ENCODE measurements at places on chromosomes 5 and 9. TPM values are rescaled to one million over a fixed set of nuclear protein-coding genes. Genes with fewer than 3 reads are reported as not detected.
A peak's percentile ranks its signal among the peaks of the same experiment; 100 is the strongest.

- H3K36me3 ChIP-seq = no peaks in the 10 kb centered on the region
- peaks cover 11% of the 10 kb centered on the region for H3K4me1 ChIP-seq
These were observed 42.6 kb downstream of the CSF1R start for GRCh38 chr5:150043657-150044328.

- peak overlapping the region; percentile 83 for H3K27ac ChIP-seq
- no peak for DNase-seq
- peak overlapping the region; percentile 53 for H3K4me3 ChIP-seq
- H3K27me3 ChIP-seq = no peaks in the 10 kb centered on the region
- H3K36me3 ChIP-seq = no peaks in the 10 kb centered on the region
These were observed 494 bp upstream of the STK32A start for GRCh38 chr5:147234239-147234824.

The PTPN3 gene
- total RNA-seq = 3.3 TPM

DNA sequence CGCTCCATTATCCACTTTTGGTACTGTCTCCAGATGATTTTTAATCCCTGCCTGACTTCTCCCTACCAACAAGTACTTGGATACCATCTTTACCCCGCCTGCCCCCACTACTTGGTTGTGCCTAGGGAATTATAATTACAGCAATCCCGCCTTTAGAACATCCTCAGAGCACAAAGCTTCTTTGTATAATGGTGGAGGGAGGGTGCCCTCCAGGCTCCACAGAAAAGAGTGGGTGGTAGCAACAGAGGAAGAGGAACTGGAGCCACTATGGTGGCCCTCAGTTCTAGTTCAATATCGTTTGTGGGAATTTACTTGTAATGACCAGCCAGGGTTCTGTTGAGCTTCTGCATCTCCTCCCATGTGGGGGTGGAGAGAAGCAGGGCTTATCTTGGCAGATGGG, 79.0 kb upstream of the RNF38 start:
- no peak overlapping the region for H3K27ac ChIP-seq
- no peak for DNase-seq
- H3K27me3 ChIP-seq = no peaks in the 10 kb centered on the region
- peaks cover 11% of the 10 kb centered on the region for H3K4me1 ChIP-seq

GRCh38 chr9:75105019-75105540, 16.8 kb downstream of the OSTF1 start:
- no peaks in the 10 kb centered on the region for H3K27me3 ChIP-seq
- H3K27ac ChIP-seq = peak overlapping the region; percentile 40
- no peaks in the 10 kb centered on the region for H3K36me3 ChIP-seq
- H3K4me1 ChIP-seq = no peaks in the 10 kb centered on the region

- no peaks in the 10 kb centered on the region for H3K27me3 ChIP-seq
- H3K4me1 ChIP-seq = peaks cover 21% of the 10 kb centered on the region
- no peak overlapping the region for H3K27ac ChIP-seq
- H3K4me3 ChIP-seq = no peak overlapping the region
These were observed 269.4 kb upstream of the PTGER4 start for GRCh38 chr5:40410231-40410861.

The PGM5 gene
- total RNA-seq = 20.1 TPM

The C7 gene
- total RNA-seq = 96.5 TPM

The PCDHGB4 gene
- 12.0 TPM for total RNA-seq

DNA sequence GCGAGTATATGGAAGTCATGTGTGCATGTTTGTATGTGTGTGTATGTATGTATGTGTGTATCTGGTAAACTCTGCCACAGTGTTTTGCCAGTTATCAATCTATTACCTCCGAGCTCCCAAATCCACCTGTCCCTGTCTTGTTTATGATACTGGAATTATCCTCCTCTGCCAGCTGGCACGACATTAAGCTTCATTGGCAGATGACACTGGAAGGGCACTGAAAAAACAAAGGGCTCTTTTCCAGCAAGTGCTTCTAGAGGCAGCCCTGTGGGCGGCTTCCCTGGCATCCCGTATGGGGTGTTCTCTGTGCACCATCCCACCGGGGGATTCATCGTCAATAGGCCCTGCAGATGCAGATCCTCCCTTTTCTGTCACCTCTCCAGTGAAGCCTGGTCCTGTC, 221.5 kb downstream of the MSX2 start:
- H3K36me3 ChIP-seq = no peaks in the 10 kb centered on the region
- H3K27ac ChIP-seq = no peak overlapping the region
- H3K27me3 ChIP-seq = no peaks in the 10 kb centered on the region
- no peak overlapping the region for H3K4me3 ChIP-seq

- H3K27me3 ChIP-seq = no peaks in the 10 kb centered on the region
- DNase-seq = no peak
- H3K4me1 ChIP-seq = no peaks in the 10 kb centered on the region
These were observed 69.4 kb upstream of the PANK3 start for GRCh38 chr5:168648576-168648975.

The SLC27A6 gene
- total RNA-seq = 19.8 TPM

DNA sequence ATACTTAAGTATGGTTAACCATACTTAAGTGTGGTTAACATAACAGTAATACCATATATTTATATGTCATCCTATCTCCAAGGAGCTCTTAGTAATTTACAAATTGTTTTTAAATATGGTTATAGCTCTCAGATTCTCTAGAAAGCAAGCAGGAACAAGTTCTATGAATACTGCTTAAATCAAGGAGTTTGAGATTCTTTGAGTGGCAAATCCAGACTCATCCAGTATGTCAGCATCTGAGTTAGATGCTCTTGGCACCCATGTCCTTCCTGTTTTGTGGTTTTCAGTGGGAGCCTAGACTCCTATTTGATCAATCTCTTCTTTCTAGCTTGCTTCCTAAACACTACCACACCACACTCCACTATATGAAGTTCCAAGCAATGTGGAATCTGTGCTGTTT, 114.7 kb upstream of the GDNF start:
- no peaks in the 10 kb centered on the region for H3K36me3 ChIP-seq
- no peak for DNase-seq
- H3K27ac ChIP-seq = no peak overlapping the region
- no peaks in the 10 kb centered on the region for H3K4me1 ChIP-seq
- H3K27me3 ChIP-seq = no peaks in the 10 kb centered on the region

GRCh38 chr5:89374144-89374784, 491.3 kb upstream of the MEF2C start:
- no peak for DNase-seq
- H3K36me3 ChIP-seq = no peaks in the 10 kb centered on the region
- no peak overlapping the region for H3K27ac ChIP-seq

The FOXD4L6 gene
- total RNA-seq = not detected

DNA sequence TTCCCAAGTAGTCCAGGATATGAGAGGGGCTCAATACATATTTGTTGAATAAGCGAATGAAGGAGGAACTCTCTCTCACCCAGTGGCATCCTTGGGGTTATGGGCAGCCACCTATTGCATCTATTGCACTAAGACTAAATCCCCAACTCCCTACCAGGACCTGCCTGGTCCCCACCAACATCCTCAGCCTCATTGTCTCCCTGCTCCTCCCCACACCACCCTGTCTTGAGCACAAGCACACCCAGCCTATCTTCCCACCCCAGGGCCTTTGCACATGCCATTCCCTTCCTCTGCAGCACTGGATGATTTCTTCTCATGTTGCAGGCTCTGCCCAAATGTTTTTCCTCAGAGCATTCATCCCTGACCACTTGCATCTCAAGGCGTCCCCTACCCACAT, 133.8 kb downstream of the BARX1 start:
- H3K4me3 ChIP-seq = no peak overlapping the region
- H3K27ac ChIP-seq = no peak overlapping the region
- no peak for DNase-seq
- H3K36me3 ChIP-seq = no peaks in the 10 kb centered on the region

DNA sequence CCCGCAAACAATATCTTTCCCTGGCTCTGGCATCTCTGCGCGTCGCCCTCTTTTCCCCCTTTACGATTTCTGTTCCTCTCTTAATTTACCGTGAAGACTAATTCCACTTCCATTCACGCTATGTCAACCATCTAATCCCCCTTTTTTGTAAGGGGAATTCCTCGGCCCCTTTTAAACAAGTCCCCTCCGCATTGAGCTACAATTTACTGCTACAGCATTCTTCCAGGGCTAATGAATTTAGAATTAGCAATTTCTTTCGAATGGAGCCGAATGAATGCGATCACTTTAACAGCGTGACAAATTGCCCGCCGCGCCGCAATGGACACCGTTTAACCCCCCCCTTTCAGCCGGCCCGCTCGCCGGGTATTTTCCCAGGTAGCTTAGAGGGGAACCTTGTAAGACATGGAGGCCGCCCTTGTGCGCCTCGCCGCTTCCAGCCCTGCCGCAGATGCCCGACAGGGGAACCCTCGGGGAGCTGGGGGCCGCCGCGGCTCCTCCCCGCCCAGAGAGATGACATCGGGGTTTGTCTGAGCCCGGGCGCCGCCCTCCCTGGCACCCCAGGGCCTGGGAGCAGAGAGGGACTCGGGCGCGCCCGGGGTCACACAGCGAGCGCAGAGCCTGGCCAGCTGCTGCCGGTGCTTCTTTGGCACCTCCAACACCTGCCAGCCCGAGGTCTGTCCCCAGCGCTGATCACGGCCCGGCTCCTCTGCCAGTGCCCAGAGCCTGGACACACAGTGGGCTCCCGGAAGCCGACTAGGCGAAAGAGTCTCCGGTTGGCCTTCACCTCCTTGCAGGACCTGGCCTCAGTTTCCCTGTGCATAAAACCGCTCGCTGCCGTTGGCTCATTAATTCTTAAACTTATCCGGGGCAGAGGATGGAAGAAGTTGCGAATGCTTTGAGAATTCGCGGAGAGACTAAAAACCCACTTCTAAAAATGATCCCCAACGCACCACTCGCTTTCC, 1.3 kb downstream of the PRDM12 start:
- H3K36me3 ChIP-seq = no peaks in the 10 kb centered on the region
- peaks cover 6% of the 10 kb centered on the region for H3K27me3 ChIP-seq
- H3K27ac ChIP-seq = no peak overlapping the region
- peaks cover 63% of the 10 kb centered on the region for H3K4me1 ChIP-seq
- DNase-seq = no peak
- H3K4me3 ChIP-seq = no peak overlapping the region

The BARHL1 gene
- total RNA-seq = not detected

The HTR1A gene
- total RNA-seq = not detected

DNA sequence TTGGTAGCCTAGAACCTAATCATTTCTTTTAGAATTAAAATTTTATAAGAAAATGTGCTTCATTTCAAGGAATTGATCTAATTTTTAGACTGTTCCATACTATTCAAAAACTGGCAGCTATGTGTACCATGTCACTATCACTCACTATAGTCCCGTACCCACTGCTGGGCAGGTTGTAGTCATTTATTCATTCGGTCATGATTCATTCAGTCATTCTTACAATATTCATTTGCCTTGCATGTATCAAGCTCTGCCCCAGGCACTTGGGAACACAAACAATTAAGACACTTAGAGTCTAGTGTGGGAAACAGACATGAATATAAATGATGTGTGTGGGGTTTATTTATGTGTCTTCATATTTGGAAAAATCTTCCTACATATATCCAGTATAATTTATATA, 26.4 kb downstream of the TDRD7 start:
- no peak for DNase-seq
- no peaks in the 10 kb centered on the region for H3K36me3 ChIP-seq
- no peak overlapping the region for H3K4me3 ChIP-seq
- no peaks in the 10 kb centered on the region for H3K4me1 ChIP-seq
- no peaks in the 10 kb centered on the region for H3K27me3 ChIP-seq

The EIF4E1B gene
- total RNA-seq = not detected

DNA sequence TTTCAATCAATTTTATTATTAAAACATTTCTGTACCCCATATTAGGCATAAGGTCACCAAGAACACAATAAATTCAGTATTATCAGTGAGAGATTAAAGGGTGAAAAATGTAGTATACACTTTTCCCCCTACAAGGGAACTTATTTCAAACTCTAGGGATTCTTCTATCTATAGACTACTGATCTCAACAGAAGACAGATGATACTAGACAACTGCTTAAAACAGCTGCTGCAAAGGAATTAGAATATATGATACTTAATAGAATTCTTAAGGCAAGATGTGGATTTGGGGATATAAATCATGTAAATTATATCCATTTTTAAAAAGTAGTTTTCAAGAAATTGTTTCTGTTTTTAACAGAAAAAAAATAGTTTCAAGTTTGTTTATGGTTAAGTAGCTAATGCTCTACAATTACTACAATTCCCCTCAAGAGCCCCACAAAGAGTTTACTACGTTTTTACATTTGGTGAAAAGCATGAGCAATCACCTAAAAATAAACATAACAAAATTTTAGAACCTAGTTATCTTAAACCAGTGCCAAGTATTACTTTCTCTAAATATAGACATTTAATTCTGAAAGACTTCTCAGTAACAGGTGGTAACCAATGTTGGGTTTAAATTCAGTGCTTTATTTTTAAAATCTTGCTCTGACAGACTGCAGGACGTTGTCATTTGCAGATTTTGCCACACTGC, 6.0 kb downstream of the KIF24 start:
- no peak for DNase-seq
- H3K4me3 ChIP-seq = no peak overlapping the region
- H3K4me1 ChIP-seq = peaks cover under 1% of the 10 kb centered on the region
- no peaks in the 10 kb centered on the region for H3K36me3 ChIP-seq

The CDC20B gene
- total RNA-seq = not detected

The LRRTM2 gene
- 0.20 TPM for total RNA-seq

GRCh38 chr9:137731216-137731946, 112.6 kb downstream of the EHMT1 start:
- no peaks in the 10 kb centered on the region for H3K27me3 ChIP-seq
- no peak overlapping the region for H3K27ac ChIP-seq
- no peak overlapping the region for H3K4me3 ChIP-seq
- DNase-seq = no peak

DNA sequence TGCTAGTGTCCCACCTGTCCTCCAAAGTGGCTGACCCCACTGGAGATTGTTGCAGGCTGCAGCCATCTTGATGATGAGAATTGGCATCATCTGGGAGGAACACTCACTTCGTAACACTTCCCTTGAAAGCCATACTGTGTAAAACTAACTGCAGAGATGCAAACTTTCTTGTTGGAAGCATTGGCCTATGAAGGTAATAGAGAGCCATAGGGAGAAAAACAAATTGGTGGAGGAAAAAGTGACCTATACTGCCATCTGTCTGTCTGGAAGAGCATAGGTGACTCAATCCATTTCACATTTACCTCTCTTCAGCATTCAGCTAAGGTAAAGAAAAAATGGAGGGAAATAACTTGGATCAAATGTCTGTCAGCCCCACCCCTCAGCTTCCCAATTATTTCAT, 473.4 kb downstream of the NTRK2 start:
- no peaks in the 10 kb centered on the region for H3K36me3 ChIP-seq
- H3K27me3 ChIP-seq = no peaks in the 10 kb centered on the region
- H3K27ac ChIP-seq = peak overlapping the region; percentile 60
- H3K4me1 ChIP-seq = peaks cover 11% of the 10 kb centered on the region
- DNase-seq = no peak
- no peak overlapping the region for H3K4me3 ChIP-seq

- H3K27me3 ChIP-seq = no peaks in the 10 kb centered on the region
- H3K36me3 ChIP-seq = no peaks in the 10 kb centered on the region
- H3K27ac ChIP-seq = no peak overlapping the region
- peak; percentile 73 for DNase-seq
- H3K4me1 ChIP-seq = no peaks in the 10 kb centered on the region
These were observed 10.0 kb upstream of the ARAP3 start for GRCh38 chr5:141691867-141692532.

All from tibial nerve (tissue), 4 donors.